T-cell (primary cell): ENCODE measurements at places on chromosomes 13 and 19.

DNA sequence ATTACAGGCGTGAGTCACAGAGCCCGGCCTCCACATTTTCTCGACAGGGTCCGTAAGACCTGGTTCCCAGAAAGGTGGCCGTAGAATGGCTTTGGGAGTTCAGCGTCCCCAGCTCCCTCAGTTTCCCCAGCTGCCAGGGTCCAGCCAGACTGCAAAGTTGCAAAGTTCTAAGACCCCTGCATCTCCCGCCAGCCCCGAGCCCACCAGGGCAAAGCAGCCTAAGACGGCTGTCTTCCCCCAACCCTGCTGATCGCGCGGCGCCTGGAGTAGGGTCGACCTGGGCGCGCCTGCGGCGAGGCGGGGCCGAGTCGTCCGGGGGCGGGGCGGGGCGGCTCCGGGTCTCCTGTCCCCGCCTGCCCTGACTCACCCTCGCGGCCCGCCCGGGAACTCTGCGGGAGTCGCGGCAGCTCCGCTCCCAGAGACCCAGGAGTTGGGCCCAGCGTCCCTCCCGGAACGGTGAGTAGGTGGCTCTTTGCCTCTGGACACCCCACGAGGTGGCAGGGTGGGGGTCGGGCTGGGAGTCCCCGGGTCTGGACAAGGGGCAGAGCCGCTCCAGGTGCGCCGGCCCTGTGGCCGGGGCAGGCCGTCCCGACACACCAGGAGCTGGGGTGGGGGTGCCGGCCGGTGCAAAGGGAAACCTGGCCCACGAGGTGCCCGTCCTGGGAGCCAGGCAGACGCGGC lies at the start of gene LRRC8E:
Gene LRRC8E (plus strand): TSS at position 366 of the 681 bp plus-strand sequence. CDS start 7,094 bp downstream, outside the sequence.
- DNase-seq, result no peak

DNA sequence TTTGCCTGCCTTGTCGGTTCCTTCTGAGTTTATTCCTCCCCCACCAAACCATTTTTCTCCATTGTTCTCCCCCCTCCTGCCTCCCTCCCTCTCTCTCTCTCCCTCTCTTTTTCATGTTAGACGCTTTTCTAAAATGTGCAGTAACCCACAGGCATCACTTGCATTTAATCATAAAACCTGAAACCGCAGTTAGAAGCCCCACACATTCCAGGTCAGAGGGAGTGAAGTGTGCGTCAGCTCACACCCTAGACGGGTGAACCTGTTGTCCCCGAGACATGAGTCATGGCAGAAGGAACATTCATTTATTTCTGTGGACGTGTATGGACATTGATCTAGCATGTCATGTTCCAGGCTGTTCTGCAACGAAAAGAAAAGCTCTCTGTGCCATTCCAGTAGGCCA lies 19.9 kb downstream of the ONECUT3 start:
- no peak for DNase-seq

- DNase-seq, result no peak
Measured at GRCh38 chr13:48194379-48194754, 38.6 kb upstream of the ITM2B start.

GRCh38 chr13:48783181-48783630 lies 129.5 kb downstream of the CYSLTR2 start:
- no peak for DNase-seq

- DNase-seq, result no peak
Measured at GRCh38 chr13:28679628-28680027, 20.7 kb downstream of the POMP start.

GRCh38 chr13:39302820-39303219 lies 264.6 kb downstream of the NHLRC3 start:
- no peak for DNase-seq

DNA sequence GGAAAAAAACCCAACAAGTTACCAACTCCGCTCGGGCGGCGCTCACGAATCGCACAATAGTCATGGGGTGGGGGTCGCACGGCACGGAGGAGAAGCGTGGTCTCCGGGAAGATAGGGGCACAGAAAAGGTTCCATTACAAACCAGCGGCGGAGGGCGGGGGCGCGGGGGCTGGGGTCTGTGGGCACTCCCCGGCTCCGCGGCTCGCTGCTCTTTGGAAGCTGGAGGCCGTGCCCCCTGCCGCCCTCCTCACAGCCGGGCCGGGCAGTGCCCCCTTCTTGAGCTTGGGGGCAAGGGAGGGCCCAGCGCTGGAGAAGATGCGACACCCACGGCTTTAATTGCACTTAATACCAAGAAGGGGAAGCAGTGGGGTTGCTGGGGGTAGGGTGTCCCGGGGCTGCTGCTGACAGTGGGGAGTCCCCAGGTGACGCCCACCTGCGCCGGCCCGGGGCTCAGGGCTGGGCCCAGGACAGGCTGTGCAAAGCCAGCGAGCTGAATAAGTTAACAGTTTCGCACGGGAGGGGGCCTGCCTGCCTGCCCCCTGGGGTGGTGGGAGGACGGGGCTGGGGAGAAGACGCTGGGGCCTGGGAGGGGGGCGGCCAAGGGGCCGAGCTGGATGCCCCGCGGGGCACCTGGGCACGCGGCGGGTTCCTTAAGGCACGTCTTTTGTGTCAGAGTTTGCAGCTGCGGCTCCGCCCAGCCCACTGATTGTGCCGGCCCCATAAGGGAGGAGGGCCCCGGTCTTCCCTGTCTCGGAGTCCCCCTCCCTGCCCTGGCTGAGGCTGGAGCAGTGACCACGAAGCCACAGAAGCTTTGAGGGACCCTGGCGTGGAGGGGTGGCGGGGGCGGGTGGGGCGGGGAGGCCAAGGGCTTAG lies 9.8 kb downstream of the DCAF15 start:
- DNase-seq, result no peak

DNA sequence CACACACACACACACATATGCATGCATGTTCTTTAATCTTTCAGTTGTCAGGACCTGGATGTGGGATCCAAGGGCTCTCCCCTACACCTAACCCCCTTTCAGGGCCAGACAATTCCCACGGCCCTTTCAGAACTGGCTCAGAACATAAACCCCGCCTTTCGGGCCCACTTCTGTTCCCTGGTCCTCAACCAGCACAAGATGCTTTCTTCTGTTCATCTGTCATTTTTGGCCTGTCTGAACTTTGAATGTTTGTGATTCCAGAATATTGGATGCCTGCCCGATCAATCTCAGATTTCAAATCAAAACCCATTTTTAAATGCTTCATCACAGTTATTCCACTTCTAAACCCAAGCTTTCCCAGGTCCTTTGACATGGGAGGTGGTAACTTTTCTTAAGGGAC lies 167.3 kb downstream of the USP12 start:
- DNase-seq, result no peak

GRCh38 chr19:15666883-15667282 lies 6.0 kb upstream of the CYP4F12 start:
- DNase-seq, result no peak

DNA sequence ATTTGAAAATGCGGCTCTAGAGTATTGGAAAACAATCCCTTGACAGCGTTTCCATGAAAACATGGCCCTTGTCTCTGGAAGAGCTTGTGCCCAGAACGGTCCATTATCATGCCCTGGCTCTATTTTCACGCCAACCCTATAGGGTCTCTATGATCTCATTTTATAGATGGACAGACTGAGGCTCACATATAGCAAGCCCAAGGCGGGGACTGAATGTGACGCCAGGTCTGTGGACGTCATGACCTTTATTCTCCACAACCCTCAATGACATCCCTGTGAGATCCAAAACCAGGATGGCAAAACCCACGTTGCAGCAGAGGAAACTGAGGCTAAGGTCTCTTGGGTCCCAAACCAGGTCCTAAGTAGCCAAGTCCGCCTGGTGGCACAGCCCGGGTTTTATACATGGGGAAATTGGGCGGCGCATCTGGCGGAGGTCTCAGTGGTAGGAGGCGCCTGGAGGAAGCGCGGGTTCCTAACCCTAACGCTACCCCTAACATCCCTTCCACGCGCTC lies 425 bp upstream of the COLGALT1 start:
- DNase-seq, result no peak

DNA sequence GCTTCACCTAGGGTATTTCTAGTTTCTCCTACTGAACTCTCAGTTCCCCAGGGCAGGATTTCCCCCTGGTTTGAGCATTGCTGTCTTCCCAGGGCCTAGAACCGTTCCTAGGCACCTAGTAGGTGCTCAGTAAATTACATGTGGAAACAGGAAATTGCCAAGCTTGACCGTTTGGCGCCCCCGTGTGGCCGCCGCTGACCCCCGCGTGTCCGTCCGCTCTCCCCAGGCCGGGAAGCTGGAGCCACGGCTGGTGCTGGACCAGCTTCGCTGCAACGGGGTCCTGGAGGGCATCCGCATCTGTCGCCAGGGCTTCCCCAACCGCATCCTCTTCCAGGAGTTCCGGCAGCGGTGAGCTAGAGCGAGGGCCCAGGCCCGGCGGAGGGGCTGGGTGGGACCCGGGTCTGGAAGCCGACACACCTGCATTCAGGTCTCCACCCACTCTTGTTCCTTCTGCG lies 55.5 kb downstream of the MYH14 start:
- no peak for DNase-seq

GRCh38 chr19:29806098-29806866 lies 5.5 kb upstream of the CCNE1 start:
- DNase-seq, result no peak

DNA sequence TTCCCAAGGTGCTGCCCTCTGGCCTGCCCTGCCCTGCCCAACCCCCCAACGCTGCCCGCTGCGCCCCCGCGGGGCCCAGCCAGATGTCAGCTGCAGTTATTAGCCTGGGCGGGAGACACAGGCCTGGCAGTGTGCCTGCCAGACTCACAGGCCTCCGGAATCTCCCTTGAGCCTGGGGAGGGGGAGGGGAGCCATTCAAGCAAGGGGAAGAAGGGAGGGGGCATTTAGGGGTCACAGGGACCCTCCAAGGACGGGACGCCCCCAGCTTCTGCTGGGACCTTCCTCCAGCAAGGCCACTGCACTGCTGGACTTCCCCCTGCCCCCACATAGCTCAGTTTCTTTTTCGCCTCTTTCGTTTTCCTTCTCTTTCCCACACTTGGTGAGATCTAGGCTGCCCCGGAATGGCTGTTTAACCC lies 2.6 kb upstream of the JUNB start:
- DNase-seq, result no peak

- DNase-seq, result no peak
Measured at GRCh38 chr13:49063497-49063896, 87.8 kb downstream of the FNDC3A start.

DNA sequence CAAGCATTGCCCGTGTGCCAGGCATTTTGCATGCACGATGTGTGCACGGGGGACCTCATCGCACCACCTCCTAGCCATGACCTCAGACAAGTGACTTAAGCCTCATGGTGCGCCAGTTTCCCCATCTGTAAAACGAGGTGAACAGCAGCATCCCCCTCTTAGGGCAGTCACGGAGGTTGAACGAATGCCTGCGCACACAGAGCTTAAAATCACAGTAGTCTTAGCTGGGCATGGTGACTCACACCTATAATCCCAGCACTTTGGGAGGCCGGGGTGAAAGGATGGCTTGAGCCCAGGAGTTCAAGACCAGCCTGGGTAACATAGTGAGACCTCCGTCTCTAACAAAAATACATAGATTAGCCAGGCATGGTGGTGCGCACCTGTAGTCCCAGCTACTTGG lies 48.6 kb downstream of the PIN1 start:
- no peak for DNase-seq

- DNase-seq, result no peak
Measured at GRCh38 chr13:107139006-107139405, 571.1 kb upstream of the ARGLU1 start.

GRCh38 chr19:5067678-5068077 lies 98.8 kb downstream of the KDM4B start:
- no peak for DNase-seq

DNA sequence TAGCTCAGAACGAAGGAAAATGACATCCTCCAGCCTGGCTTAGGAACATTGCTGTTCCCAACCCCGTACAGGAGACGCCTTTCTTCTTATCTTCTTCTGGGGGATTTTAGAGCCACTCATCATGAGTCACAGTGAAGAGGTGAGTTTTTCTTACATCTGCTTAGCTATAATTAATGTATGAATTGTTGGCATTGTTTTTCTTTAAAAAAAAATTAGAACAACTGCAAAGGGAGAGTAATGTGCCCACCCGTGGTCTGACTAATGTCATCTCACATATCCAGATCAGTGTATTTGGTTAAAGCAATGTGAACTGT lies 310.6 kb upstream of the TSHZ3 start:
- DNase-seq, result no peak

- DNase-seq, result no peak
Measured at GRCh38 chr19:41604831-41605230, 22.0 kb downstream of the CEACAM4 start.

- DNase-seq, result no peak
Measured at GRCh38 chr13:33882804-33883203, 64.9 kb downstream of the RFC3 start.

DNA sequence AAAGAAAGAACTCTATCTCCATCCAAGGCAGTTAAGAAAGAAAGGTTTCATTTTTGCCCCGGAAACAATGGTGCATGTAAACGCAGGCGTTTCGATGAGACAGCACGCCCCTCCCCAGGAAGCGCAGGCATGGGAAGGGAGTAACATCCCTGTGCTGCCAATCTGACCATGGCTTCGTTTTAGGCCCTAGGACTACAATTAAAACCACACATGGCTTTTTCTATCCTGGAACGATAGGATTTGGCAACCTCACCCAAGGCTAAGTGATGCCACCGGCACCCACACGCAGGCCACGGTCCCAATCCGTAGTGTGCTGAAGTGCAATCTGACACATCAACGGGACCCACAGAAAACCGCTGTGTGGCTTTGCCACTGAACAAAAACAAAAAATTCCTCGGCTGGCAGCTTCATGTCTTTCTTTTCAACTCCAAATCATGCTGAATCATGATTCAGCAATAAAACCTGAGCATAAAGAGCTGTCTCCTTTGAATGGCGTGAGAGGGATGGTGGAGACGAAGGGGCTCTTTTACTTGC lies 24.2 kb downstream of the RANBP3 start:
- no peak for DNase-seq

DNA sequence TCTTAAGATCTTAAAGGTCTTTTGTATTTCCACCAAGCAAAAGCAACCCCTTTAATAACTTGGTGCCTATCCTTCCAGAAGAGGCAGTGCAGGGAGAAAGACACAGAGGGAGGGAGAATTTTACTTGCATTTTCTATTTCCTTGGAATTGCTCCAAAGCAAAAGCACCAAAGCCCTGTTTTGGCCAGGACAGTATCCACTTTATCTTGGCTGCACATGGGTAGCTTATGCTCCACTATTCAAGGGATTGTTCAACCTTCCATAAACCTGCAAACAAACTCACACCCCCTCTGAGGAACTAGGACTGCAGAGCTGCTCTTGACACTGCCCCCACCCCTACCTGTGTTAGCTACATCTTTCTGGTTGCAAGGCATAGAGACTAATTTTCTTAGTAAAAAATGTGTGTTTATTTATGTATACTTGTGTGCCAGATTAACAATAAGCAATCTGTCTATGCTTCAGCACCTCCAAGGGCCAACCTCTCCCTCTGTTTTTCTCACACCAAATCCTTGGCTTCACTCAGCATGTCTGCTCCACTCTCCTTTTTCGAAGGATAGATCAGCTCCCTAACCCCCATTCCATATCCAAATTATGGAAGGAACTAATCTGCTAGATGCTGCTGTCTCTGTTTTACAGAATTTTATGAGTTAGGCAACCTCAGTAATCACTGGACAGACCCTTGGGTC lies 68.1 kb upstream of the KLF12 start:
- no peak for DNase-seq
